ENCODE measurements at places on chromosomes 4 and X.

DNA sequence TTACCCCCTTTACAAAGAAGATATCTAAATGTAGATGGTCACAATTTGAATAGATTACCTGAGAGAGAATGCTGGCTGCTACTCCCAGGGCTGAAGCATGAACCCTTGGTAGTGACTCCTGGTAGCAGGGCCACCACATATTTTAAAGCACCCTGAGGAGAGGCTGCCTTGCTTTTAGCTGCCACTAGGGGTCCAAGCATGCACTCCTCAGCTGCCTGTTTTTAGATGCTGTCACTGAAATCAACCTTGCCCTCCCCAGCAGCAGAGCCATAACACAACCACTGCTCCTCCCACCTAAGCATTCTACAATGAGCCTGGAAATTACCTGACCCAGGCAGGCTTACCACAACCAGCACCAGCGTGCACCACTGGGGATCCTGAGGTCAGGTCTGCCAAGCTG is 850.9 kb downstream of the FAM133A start:
- DNase-seq: no peak

GRCh38 chr4:2949782-2950125 is 13.5 kb downstream of the NOP14 start:
- no peak for DNase-seq

GRCh38 chrX:22686138-22686541 is 313.6 kb upstream of the DDX53 start:
- DNase-seq: no peak

GRCh38 chr4:46388857-46389256 is 1.1 kb downstream of the GABRA2 start:
- no peak for DNase-seq

Data from activated naive CD8-positive, alpha-beta T cell treated with anti-CD3 and anti-CD28 coated beads, Interleukin-2, amount 50 U/mL, for 16 hours (primary cell).